Pancreas (tissue), 10 donors: ENCODE measurements at places on chromosomes 7 and 10.

GRCh38 chr10:74079936-74080590 lies 70.6 kb downstream of the AP3M1 start:
- H3K36me3 ChIP-seq: no peaks in the 10 kb centered on the region
- H3K4me1 ChIP-seq: no peaks in the 10 kb centered on the region
- H3K27me3 ChIP-seq: no peaks in the 10 kb centered on the region
- DNase-seq: no peak
- no peak overlapping the region for H3K4me3 ChIP-seq

DNA sequence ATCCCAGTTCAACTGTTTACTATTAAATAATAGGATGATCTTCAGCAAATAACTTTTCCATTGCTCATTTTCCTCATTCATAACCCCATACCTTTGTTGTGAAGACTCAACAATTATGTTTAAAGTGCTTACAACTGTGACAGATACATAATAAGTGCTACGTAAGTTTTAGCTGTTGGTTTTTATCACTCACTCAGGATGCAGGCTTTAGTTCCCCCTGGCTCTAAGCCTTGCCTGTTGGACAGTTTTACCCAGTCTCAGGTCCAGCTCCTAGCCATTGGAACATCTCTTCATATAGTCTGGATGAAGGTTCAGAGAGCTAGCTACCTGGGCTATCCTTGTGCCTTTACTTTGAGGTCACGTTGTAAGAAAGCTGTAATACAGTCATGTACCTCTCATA lies 353.2 kb downstream of the CRPPA start:
- H3K4me1 ChIP-seq: peaks cover 4% of the 10 kb centered on the region
- no peaks in the 10 kb centered on the region for H3K27me3 ChIP-seq
- no peak overlapping the region for H3K4me3 ChIP-seq
- H3K27ac ChIP-seq: no peak overlapping the region

DNA sequence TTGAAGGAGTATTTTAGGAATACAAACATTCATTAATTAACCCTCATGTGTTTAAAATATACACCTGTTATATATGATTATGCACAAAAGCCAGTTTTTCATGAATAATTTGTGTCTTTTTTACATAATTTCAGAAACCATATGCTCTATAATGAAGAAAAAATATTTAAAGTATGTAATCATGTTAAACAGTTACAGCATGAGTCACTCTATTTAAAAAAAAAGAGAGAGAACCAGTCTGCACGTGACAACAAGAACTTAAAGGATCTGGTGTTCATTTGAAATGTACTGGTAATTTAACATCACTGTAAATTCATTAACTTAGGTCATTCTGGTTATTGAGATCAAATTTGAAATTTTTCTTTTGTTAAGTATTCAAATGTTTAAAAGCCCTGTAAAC lies 228.5 kb downstream of the CACNB2 start:
- no peak overlapping the region for H3K4me3 ChIP-seq
- H3K36me3 ChIP-seq: no peaks in the 10 kb centered on the region
- H3K27ac ChIP-seq: no peak overlapping the region
- DNase-seq: no peak

GRCh38 chr10:102316421-102316820 lies 71.1 kb downstream of the GBF1 start:
- H3K4me3 ChIP-seq: no peak overlapping the region
- no peaks in the 10 kb centered on the region for H3K27me3 ChIP-seq
- DNase-seq: no peak
- no peaks in the 10 kb centered on the region for H3K36me3 ChIP-seq
- peaks cover 20% of the 10 kb centered on the region for H3K4me1 ChIP-seq

DNA sequence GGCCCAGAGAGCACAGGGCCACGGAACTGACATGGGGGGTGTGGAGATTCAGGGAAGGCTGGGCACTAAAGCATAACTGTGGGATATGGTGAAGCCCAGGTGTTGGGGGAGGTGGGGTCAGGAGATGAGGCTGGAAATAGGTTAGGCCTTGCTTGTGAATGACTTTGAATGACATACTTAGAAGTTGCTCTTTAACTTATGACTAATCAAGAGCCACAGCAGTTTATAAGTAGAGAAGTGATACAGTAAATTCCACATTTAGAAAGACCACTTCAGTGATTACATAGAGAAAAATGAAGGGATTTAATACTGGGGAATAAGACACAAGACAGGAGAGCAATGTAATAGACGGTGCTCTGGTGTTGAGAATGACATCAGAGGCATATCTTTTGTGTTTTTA lies 120.8 kb upstream of the SEC61G start:
- no peak for DNase-seq
- H3K4me3 ChIP-seq: no peak overlapping the region
- H3K36me3 ChIP-seq: no peaks in the 10 kb centered on the region
- no peak overlapping the region for H3K27ac ChIP-seq
- H3K27me3 ChIP-seq: no peaks in the 10 kb centered on the region
- peaks cover 8% of the 10 kb centered on the region for H3K4me1 ChIP-seq

DNA sequence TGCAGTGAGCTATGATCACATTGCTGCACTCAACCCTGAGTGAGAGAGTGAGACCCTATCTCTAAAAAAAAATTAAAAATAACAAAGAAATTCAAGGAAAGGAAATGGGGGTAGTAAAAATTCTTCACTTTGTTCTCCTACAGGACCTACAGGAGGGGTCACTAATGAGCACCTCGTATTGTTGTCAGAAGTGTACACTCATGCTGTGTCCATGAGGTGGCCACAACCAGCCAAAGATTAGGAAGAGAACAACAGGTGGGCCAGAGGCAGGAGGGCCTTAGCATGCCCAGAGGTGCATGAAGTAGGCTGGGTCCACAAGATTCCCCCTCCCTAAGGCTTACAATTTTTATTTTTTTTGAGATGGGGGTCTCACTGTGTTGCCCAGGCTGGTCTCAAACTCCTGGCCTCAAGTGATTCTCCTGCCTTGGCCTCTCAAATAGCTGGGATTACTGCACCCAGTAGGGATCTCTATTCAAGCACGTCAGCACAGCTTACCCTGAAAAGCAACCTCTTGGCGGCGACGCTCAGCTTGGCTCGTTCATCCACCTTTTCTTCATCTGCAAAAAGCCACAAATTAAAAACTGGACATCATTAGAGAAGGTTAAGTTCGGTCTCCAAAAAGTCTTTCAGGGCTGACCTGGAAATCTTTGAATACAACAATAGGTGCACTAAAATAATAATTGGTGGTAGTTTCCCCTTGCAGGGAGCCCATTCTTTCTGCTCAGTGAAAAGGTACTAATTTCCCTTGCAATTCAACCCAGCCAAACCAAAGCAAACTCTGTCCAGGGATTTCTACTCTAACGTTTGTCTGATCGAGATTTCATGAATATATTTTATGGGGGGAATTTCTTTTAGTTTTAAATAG lies 104.4 kb downstream of the SVIL start:
- peaks cover 17% of the 10 kb centered on the region for H3K4me1 ChIP-seq
- no peak overlapping the region for H3K27ac ChIP-seq
- H3K36me3 ChIP-seq: peaks cover 4% of the 10 kb centered on the region
- H3K4me3 ChIP-seq: no peak overlapping the region
- no peaks in the 10 kb centered on the region for H3K27me3 ChIP-seq

- no peak for DNase-seq
- H3K4me3 ChIP-seq: no peak overlapping the region
- H3K4me1 ChIP-seq: no peaks in the 10 kb centered on the region
- H3K27ac ChIP-seq: no peak overlapping the region
Observed at GRCh38 chr10:19468413-19468812, 347.8 kb upstream of the PLXDC2 start.

DNA sequence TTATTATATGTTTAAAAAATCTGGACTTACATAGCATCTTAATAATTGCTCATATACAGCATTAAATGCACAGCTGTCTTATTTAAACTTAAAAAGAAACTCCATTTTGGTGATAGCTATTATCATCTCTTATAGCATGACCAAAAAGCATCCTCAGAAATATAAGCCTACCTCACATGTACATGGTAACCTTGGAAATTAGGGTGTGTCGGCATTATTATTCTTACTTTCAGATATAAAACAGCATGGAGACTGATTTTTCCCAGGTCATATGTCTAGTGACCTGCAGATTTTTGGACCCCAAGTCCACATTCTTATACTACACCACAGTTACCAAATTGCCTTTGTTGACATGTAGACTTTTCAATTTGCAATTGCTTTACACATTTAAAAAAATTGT lies 29.1 kb upstream of the ITGB1 start:
- no peaks in the 10 kb centered on the region for H3K27me3 ChIP-seq

DNA sequence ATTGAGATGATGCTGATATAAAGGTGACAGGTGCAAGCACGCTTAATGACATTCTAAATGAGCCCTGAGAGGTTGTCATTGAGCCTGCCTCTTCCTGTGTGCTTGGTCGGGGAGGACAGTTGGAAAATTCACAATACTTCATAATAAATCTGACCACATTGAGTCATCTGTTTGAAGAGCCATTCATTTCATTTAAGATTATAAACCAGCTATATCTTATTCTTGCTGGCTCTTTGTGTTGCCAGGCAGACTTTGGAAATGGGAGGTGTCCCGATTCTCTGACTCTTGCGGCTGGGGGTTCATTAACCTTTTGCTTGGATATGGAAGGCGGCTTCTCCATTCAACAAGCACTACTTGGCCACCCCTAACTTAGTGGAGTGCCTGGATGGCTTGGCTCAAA lies 198.2 kb downstream of the FANK1 start:
- DNase-seq: no peak
- no peaks in the 10 kb centered on the region for H3K27me3 ChIP-seq
- H3K4me1 ChIP-seq: no peaks in the 10 kb centered on the region

- H3K27me3 ChIP-seq: no peaks in the 10 kb centered on the region
- DNase-seq: no peak
- no peak overlapping the region for H3K27ac ChIP-seq
- no peak overlapping the region for H3K4me3 ChIP-seq
- no peaks in the 10 kb centered on the region for H3K36me3 ChIP-seq
- no peaks in the 10 kb centered on the region for H3K4me1 ChIP-seq
Observed at GRCh38 chr7:42185726-42186125, 51.3 kb downstream of the GLI3 start.

DNA sequence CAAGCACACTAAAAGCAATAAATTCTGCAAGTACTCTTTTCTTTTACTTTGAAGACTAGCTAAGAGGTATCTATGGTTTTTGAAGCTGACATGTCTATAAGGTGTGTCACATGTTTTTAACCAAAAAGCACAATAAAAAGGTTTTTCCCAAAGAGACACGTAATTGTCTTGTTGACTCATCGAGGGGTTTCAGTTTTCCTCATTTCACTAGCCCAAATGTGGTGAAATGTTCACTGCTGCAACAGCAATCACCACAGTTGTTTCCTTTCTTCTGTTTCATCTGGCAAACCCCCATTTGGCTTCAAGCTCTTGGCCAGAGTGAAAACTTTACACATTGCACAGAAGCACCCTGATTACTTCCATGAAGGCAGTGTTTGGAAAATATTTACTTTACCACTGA lies 3.8 kb upstream of the HOXA4 start:
- no peaks in the 10 kb centered on the region for H3K4me1 ChIP-seq
- H3K27ac ChIP-seq: no peak overlapping the region
- no peak overlapping the region for H3K4me3 ChIP-seq
- no peaks in the 10 kb centered on the region for H3K36me3 ChIP-seq

DNA sequence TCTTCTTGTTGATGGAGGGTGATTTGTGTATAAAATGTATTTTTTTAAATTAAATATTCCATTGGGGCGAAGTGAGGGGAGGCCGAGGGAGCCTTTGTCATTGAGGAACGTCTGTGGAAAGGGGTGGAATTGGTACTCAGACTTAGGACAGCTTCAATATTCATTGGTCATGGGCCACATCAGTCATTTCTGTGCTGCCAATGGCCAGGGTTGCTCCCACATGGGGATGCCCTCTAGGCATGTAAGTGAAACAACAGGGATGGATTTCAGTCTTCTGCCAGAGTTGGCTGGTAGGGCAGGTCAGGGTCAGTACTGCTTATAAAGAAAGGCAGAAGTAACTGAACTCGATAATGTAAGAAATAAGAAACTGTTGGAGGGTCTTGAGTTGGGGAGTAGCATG lies 47.2 kb downstream of the NEURL1 start:
- peaks cover 16% of the 10 kb centered on the region for H3K4me1 ChIP-seq
- no peak overlapping the region for H3K27ac ChIP-seq
- no peak overlapping the region for H3K4me3 ChIP-seq

GRCh38 chr7:39829028-39829427 lies 121.0 kb upstream of the CDK13 start:
- H3K27ac ChIP-seq: no peak overlapping the region
- H3K27me3 ChIP-seq: peaks cover 24% of the 10 kb centered on the region
- DNase-seq: no peak
- no peak overlapping the region for H3K4me3 ChIP-seq

DNA sequence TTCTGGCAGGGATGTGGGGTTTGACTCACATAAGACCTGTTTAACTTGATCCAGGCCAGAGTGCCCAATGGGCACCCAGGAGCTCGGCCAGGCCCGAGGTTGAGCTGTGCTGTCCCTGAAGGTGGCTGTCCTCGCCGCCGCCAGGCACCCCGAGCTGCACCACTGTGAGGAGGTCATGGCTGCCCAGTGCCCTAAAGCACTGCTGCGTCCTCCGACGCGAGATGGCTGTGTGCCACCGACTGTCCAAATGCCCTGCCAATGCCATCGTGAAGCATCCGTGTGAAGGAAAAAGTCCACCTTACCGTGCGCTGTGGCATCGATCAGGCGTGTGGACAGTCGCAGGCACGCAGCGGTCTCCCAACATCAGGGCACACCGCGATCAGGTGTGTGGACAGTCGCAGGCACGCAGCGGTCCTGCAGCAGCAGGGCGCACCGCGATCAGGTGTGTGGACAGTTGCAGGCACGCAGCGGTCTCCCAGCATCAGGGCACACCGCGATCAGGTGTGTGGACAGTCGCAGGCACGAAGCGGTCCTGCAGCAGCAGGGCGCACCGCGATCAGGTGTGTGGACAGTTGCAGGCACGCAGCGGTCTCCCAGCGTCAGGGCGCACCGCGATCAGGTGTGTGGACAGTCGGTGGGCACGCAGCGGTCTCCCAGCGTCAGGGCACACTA lies 120.3 kb downstream of the VIPR2 start:
- no peak overlapping the region for H3K4me3 ChIP-seq
- H3K4me1 ChIP-seq: peaks cover 9% of the 10 kb centered on the region
- no peak overlapping the region for H3K27ac ChIP-seq
- no peaks in the 10 kb centered on the region for H3K27me3 ChIP-seq
- H3K36me3 ChIP-seq: no peaks in the 10 kb centered on the region
- DNase-seq: peak; percentile 51

DNA sequence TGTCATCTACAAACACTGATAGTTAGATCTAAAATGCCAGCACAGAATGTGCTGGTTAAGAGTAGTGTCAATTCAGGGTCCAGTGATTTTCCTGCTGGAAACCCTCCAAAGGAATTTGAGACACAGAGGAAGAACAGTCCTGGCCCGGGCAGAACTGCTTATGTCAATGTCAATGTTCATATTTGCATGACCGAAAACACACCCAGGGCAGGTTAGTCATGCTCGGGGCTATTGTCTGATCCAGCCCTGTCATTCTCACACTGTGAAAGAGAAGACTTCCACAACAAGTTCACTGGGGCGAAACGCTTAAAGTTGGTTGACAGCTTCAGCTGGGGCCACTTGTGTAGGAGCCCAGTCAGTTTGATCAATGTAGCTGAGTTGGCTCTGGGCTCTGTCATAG lies 139.3 kb downstream of the C1GALT1 start:
- H3K27ac ChIP-seq: no peak overlapping the region
- DNase-seq: no peak
- H3K4me3 ChIP-seq: no peak overlapping the region
- H3K4me1 ChIP-seq: no peaks in the 10 kb centered on the region
- H3K36me3 ChIP-seq: no peaks in the 10 kb centered on the region
